ENCODE measurements at places on chromosomes 4 and X.

DNA sequence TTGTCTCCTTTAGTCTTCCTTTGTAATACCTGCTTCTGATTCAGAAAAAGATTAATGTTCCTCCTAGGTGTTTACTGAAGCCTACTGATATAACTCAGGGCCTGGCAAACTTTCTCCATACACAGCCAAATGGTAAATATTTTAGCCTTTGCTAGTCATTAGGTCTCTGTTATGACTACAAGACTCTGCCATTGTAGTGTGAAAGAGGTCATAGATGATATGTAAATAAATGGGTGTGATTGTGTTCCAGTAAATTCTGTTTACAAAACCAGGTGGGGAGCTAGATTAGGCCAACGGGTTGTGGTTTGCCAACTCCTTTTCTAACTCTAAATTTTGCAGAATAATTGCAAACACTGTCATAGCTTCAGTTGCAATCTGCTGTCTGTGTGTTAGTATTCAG is 568.1 kb upstream of the GNPDA2 start:
- DNase-seq = no peak

GRCh38 chr4:7554905-7555304 is 120.2 kb upstream of the PSAPL1 start:
- DNase-seq = no peak

DNA sequence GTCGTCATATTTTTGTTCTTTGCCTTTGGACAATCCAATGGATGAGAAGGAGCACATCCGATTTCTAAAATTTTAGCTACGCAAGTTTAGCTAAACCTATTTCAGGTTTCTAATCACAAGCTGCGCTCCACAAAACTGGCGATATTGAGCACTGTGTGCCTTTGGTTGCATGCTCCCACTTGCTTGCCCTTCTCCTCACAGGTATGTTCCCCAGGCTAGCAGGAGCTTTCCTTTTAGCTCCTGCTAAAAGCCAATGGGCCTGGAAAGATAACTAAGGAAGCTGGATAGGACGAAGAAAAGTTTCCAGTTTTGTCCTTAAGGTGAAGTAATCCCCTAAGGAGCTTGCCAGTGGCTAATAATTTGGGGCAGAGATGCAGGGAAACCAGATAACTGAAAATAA is 975.2 kb downstream of the FSTL5 start:
- DNase-seq = no peak

DNA sequence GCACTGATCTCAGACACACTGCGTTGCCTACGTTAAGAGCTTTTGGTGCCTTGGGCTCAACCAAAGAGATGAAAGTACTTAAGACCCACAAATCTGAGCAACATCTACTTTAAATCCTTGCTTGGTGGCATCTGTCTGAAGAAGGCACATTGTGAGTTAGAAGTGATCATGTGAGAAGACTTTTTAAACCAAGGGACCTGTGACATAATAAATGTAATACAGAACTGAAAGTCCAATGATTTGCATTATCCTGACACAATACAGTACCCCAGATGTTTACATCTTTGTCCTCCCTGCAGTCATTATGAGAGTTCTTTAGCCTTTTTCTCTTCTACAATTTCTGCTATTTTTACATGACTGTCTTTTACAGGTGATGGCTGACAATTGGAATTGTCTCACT is 96.7 kb upstream of the FTHL17 start:
- DNase-seq = no peak

GRCh38 chr4:72171761-72172160 is 140.0 kb downstream of the NPFFR2 start:
- DNase-seq = no peak

DNA sequence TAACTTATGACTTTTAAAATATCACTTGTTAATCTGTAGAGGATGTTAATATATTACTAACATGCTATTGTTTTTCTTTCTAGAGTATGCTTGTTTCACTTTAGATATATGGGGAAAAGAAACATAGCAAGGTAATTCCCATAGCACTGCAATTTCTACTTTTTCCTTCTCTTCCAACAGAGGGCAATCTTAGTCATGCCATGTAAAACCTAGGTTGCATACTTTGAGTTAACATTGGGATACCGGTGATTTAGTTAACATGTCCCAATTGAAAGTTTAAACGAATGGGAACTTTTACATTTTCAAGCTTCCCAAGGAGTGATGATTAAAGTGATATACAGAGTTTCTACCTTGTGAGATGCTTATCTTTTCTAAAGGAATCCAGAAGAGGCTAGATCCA is 89.4 kb upstream of the IL13RA1 start:
- DNase-seq = no peak

- peak; percentile 59 for DNase-seq
Measured at GRCh38 chr4:140152013-140152703, 1.8 kb downstream of the MAML3 start.

DNA sequence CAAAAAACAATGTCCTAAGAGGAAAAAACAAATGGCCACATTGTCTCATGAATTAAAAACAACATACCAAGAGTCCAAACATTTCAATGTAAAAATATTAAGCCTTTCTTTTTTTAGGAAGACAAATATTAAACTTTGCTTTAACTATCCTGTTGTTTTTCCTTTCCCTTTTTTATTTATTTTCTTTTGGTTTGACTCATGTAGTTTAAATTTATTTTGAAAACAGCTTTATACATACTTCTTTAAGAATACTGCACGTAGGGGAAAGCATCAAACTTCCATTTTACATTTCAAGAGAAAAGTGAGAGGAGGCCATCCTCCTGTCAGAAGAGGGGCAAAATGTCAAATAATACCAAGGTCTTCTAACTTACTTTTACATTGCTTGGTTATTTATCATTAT is 8.7 kb downstream of the GAB1 start:
- DNase-seq = no peak

DNA sequence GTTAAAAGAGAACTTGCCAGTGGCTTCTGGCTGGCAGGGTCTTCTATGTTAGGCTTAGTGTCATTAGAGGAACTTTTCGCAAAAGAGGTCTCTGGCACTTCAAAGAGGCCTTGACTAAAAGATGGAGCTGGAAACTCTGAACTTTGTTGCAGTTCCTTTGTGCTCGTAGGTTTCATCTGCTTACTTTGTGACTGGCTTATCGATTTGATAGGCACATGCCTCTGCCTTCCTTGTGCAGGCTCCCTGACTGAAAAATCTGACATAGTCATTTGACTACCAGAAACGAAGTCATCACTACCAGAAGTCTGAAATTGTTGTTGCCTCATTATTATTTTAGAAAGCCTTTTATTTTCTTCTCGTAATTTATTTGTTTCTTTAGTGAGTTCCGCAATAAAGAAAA is 93.9 kb upstream of the IL13RA1 start:
- no peak for DNase-seq

GRCh38 chr4:7367864-7368277 is 66.9 kb downstream of the PSAPL1 start:
- DNase-seq = no peak

DNA sequence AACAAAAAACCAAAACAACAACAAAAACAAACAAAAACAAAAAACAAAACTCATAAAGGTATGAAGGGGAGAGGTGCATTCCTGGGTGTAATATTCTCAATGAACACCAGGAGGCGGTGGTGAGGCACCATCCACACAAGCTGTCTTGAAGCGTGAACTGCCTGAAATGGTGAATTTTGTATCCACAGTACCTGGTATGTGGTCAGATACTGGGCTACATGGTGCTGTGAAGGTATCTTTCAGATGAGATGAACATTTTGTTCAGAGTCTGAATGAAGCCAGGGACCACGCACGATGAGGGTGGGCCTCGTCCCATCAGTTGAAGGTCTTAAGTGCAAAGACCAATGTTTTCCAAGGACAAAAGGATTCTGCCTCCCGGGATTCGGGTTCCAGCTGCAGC is 58.5 kb downstream of the ASMT start:
- DNase-seq = no peak

GRCh38 chrX:124030520-124030919 is 69.0 kb downstream of the STAG2 start:
- no peak for DNase-seq

- DNase-seq = no peak
Measured at GRCh38 chr4:118995693-118996391, 107.2 kb downstream of the SYNPO2 start.

DNA sequence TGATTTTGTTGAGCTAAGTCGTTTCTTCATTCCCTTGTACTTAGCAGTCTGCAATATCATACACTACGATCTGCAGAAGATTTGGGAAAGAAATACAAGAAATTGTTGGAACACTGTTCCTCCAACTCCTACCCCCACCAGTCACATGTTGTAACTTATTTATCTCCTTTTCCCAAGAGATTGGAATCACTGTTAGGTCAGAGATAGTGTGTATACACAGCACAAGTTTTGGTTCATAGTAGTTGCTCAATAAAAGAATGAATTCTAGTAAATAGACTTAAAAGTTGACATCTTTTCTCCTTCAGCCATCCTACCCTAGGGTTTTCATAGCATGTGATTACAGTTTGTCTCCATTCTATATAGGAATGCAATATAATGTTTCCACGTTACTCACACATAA is 68.8 kb downstream of the ARFIP1 start:
- DNase-seq = no peak

DNA sequence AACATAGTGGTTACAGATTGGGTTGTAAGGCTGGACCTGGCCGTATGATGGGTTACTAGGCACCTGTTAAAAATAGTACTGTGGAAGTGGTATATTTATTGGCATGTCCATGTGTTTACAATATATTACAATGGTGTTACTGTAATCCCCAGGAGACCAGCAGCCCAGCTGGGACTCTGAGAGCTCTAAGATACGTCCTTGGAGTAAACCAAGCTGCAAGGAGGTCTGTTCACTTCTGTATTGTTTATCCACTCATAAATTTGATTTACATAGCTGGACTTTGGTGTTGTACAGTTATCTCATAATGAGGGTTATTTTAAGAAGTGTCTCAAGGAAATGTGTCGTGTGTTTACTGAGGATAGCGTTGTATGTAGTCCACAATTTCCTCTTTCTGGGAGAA is 93.8 kb downstream of the TBL1X start:
- no peak for DNase-seq

- DNase-seq = no peak
Measured at GRCh38 chrX:153723351-153724251, 586 bp downstream of the BCAP31 start.

GRCh38 chr4:24922416-24922815 is 9.6 kb upstream of the CCDC149 start:
- DNase-seq = no peak

- no peak for DNase-seq
Measured at GRCh38 chrX:133249266-133250058, 31.3 kb upstream of the TFDP3 start.

DNA sequence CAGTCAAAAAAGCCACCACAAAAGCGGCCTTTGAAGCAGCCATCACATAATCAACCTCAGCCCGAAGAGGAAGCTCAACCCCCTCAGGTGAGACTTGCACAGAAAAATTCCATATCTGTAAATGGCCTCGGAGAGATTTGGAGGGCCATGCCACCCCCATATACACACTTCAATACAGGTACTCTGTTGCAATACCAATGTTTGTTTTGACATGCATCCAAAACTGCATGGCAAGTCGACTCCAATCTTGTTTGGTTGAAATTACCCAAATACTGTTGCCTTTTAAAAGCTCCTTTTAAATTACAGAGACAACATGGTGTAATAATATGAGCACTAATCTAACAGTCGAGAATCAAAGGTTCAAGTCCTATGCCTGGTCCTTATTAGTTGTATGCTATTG is 5.9 kb downstream of the ENAM start:
- DNase-seq = no peak

DNA sequence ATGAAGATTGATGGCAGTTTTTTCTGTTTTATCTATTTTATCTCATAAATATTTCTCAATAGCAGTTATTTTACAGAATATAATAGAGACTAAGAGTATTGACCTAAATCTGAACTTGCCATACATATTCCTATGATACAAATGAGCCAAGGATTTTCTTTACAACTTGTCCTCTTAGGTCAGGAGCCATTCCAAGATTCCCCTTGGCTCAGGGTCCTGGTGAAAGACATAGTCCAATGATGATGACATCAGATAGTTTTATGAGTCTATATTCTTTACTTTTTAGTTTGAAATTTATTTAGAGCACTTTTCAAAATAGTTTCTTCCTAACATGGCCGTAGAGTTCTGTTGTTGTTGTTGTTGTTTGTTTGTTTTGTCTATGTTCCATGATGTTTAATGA is 869.1 kb upstream of the GRID2 start:
- no peak for DNase-seq

- DNase-seq = no peak
Measured at GRCh38 chrX:65587616-65588526, 53.3 kb upstream of the LAS1L start.

- DNase-seq = peak; percentile 4
Measured at GRCh38 chrX:9464435-9465371, at the start of gene TBL1X. Gene TBL1X, plus strand, starts transcription at chrX:9465058. Its CDS starts 188,529 bp downstream, at chrX:9653587.

- DNase-seq = no peak
Measured at GRCh38 chr4:41632481-41633073, 94.6 kb downstream of the LIMCH1 start.

- DNase-seq = no peak
Measured at GRCh38 chr4:152240232-152240631, 295.7 kb downstream of the FBXW7 start.

DNA sequence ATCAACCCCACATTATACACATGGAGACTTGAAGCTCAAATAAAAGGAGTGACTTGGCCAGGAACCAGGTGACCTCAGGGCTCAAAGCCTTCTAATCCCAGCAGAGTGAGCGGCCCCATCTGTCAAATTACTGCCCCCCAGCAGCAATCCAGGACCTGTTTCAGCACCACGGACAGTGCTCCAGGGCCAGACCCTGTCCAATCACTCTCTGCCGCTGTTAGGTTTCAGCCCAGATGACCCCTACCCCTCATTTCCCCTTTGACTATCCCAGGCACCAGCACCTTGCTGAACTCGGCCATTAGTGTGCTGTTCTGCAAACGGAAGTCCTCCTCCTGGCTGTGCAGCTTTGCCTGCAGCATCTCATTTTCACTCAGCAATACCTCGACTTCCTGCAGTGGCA is 5.1 kb downstream of the GRIPAP1 start:
- DNase-seq = no peak

DNA sequence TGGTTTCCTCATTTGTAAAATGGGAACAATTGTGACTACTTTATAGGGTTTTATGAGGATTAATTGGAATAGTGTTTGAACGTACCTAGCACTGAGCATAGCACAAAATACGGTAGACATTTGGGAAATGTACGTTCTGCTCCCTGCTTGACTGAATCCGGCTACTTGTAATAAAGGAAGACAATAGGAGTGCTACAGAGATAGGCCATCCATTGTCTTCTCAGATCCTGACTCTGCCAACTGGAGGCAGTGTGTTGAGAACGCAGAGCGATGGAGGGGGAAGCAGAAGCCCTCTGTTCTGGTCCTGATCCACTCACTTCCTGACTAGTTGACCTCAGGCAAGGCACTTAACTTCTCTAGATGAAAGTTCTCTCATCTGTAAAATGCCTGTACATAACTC is 26.4 kb downstream of the ENPP6 start:
- DNase-seq = no peak

GRCh38 chr4:124060261-124060918 is 652.1 kb downstream of the ANKRD50 start:
- no peak for DNase-seq

DNA sequence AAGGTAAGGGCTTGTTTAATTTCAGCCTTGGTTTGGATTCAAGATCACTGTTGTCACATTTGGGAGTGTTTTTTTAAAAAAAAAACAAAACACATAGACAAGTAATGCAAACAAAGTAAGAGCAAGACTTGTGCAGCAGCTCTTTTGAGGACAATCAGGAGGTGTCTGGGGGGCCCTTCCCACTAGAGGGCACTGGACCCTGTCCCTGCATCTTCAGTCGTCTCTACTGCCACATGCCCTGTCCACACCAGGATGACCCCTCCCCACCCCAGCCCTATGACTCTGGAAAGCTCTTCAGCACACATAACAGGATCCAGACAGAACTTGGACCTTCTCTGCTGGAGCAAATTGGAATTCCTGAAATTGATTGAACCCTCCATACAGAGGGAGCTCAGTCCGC is 71.0 kb downstream of the USP46 start:
- DNase-seq = no peak

Measured in activated T-helper 1 cell treated with anti-CD3 and anti-CD28 coated beads, Interleukin-2, amount 50 U/mL, for 16 hours (primary cell).